Activated CD4-positive, CD25-positive, alpha-beta regulatory T cell (primary cell): ENCODE measurements at places on chromosomes 11 and 22.
A peak's percentile ranks its signal among the peaks of the same experiment; 100 is the strongest.

- no peak for DNase-seq
Observed at GRCh38 chr11:70471254-70471653, 72.9 kb downstream of the CTTN start.

GRCh38 chr11:11230802-11231562 is 122.1 kb downstream of the CSNK2A3 start:
- no peak for DNase-seq

- no peak for DNase-seq
Observed at GRCh38 chr11:111734101-111734953, 31.9 kb downstream of the PPP2R1B start.

GRCh38 chr22:29370537-29370936 is 17.8 kb downstream of the AP1B1 start:
- no peak for DNase-seq

DNA sequence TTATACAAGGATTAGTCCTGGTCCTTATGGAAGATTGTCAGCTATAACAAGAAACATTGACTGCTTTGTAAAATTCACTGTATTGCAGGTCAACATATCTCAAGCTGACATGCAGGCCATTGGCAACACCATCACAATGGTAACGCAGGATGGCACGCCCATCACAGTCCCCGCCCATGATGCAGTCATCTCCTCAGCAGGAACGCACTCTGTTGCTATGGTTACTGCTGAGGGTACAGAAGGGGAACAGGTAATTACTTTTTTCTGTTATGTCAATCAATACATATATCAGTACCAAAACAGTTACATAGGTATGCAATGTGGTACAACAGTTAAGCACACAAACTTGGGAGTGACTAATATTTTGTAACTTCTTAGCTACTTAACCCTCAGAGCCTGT is 55.3 kb downstream of the ZNF143 start:
- DNase-seq, result no peak

GRCh38 chr11:118530683-118531596 is at the start of gene TMEM25:
TSS of gene TMEM25 (plus strand) at chr11:118531192. CDS start at chr11:118531802, 610 bp downstream.
- DNase-seq, result peak; percentile 50

DNA sequence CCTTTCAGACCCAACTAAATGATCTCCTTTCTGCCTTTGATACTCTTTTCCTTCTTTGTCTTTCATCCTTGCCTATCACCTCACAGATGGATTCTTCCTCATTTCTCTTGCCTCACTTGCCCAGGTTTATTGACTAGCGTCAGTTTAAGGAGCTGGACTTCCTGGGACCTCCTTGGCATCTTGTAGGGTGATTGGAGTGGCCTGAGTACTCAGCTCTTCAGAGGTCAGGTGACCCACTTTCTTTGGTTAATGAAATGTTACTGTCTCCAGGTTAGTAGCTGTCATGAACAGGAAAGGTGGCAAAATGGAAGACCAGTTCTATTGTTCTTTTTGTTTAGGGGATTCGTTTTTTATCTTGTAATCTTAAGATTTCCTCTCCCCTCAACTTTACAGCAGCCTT is 4.6 kb upstream of the BACE1-AS start:
- DNase-seq, result no peak

DNA sequence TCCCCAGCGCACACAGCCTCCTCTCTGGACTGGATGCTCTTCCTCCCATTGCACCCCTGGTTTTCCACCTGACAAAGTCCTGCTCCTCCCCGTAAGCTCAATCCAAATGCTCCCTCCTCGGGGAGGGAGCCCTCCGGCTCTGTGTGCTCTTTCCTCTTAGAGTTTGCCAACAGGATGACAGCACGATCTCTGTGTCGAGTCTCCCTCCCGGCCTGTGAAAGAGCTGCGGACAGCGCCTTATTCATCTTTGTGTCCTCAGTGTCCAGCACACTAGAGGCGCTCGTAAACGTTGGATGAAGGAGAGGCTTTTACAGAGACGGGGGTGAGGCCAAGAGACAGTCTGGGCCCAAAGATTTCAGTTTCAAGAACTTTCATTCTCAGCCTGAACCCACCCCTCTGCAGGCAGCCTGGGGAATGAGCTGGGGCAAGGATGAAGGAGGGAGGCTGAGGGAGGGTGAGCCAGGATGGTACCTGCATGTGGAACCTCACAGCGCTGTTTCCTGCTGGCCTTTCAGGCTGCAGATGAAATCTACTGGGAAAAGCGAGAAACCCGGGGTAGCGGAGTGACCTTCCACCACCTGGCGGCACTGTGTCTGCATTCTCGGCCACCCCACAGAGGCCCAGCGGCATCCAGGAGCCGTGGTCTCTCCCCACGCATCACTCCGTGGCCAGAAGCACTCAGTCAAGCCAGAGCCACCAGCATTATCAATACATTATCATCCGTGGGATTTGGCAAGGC is 8.5 kb upstream of the TMPRSS4 start:
- no peak for DNase-seq

GRCh38 chr11:39810358-39810757 is 1649.1 kb downstream of the LRRC4C start:
- no peak for DNase-seq

DNA sequence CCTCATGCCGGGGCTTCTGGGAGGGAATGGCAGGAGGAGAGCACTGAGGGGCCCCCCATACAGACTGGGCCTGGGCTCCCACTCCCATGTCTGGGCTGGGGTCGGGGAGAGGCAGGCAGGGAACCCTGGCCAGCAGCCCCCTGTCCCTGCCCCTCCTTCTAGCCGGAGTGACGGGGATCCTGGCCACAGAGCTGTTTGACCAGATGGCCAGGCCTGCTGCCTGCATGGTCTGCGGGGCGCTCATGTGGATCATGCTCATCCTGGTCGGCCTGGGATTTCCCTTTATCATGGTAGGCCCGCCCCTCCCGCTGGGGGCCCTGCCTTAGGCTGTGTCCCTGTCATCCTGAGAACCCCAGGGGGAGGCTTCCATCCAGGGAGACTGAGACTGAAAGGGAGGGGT is 10.0 kb upstream of the MIF start:
- DNase-seq, result no peak

DNA sequence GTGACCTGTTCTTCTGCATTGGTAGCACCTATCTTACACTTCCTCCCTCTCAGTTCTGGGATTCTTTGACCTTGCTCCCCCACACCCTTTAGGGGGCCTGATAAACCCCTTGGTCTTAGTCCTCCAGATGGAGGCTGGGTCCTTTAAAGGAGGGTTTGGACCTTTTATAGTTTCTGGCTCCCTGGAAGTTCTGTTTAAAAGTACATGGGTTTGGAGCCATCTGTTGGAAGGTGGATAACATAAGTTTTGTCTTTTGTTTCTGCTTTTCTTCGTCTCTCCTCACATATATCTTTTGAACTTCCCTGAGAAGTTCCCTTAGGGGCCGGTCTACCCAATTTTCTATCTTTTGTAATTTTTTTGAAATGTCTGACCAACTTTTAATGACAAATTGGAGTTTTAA is 17.9 kb upstream of the HYLS1 start:
- DNase-seq, result no peak

- no peak for DNase-seq
Observed at GRCh38 chr11:8055091-8055835, 25.7 kb upstream of the TUB start.

DNA sequence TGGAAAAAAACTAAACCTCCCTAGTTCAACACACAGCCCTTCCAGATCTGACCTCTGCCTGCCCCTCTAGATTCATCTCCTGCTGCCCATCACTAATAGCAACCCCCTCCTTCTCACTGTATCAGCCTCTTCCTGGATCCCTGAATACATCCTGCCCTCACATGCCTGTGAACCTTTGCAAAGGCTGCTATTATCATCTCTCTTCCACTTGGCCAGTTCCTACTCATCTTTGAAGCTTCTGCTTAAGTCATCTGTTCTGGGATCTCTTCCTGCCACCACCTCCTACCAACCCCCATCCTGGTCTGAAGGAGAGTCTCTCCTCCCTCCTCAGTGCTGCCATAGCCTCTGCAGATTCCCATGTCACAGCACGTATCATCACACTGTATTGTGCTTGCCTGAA is 38.0 kb upstream of the AMOTL1 start:
- no peak for DNase-seq

DNA sequence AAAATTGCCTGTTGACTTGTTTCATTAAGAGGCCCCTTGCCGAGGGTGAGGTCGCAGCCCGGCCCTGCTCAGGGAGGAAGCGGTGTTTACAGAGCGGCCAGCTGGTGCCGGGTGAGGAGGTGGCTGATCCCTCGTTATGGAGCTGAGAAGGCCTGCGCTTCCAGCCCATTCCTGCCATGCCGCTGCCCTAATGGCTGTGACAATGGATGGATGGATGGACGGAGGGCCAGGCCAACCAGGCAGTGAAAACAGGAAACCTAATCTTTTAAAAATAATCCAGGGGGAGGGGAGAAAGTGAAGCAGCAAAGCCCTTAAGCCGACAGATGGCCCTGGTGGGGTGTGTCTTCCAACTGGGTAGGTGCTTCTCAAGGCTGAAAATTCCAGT is 38.5 kb downstream of the BCR start:
- DNase-seq, result no peak

DNA sequence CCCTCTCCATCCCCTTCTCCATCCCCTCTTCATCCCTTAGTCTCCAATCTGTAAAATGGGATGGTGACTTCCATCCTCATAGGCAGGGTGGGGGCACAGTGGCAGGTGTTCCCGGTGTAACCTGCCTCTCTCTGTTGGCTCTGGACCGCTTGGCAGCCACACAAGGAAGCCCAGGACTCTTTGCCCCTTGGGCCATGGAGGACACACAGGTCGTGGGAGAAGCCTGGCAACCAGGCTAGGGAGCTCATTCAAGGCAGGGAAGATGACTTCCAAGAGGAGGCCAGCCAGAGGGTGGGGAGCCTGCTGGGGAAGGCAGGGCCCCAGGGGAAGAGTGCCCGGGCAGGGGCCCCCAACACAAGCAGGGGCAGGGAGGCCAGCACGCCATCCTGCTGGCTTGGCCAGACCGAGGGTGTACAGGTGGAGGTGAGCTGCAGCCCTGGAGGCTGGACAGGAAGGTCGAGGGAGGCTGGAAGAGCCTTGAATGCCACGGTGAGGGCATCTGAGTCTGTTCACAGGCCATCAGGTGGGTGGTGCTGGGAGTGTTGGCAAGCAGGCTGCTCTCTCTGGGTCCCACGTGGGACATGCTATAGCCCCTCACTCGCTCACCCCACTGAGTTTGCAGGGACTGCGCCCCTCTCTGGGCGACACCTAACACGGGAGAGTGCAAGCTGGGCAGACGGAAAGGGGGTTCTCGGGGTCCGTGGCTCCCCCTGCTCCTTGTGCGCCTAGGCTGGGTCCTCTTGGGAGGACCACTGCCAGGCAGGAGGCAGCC is 15.5 kb upstream of the CTSD start:
- no peak for DNase-seq

- DNase-seq, result peak; percentile 70
Observed at GRCh38 chr22:41448189-41448808, 1.7 kb upstream of the TOB2 start.

DNA sequence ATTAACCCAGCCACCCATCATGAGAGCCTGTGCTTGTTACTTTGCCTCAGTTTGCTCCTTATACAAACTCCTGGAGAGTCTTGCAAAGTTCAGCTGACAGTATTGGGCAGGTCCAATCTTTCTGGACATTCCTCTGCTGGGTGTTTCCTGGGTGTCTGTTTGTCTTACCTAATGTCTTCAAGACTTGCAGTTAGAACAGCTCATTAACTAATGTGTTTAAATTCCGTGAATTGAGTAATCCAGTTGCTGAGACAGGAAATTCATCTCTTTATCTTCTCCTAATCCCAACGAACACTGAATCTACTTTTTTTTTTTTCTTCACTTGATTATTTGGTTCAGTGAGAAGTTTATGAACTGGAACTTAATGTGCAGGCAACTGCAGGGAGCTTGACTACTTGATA is 20.6 kb downstream of the BCO2 start:
- no peak for DNase-seq

DNA sequence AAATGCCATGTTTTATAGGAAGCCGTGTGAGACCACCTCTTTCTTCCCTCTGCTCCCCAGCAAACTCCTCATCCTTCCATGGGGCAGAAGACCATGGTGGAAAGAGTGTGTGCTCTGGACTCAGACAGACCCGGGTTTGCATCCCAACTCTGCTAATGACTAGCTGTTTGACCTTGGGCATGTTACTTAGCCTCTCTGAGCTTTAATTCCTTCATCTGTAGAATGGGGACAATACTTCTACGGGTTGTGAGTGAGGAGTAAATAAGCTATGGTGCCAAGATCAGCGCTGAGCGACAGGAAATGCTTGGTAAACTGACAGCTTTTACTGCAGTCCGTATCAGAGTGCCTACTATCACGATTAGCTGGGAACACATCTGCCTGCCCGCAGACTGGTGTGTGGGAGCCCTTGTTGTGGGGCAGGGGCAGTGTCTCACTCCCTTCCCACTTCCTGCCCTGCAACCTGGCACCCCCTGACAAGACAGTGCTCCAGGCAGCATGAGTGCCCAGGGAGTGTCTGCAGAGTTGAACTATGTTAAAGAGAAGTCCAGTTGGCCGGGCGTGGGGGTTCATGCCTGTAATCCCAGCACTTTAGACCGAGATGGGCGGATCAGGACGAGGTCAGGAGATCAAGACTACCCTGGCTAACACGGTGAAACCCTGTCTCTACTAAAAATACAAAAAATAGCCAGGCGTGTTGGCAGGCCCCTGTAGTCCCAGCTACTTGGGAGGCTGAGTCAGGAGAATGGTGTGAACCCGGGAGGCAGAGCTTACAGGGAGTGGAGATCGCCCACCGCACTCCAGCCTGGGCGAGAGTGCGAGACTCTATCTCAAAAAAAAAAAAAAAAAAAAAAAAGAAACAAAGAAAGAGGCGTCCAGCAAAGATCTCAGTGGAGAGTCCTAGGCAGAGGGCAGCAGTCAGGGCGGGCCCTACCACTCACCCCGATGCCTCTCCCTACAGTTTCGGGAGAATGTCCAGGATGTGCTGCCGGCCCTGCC is 2.2 kb downstream of the SEC14L2 start:
- DNase-seq, result no peak

- no peak for DNase-seq
Observed at GRCh38 chr22:26273011-26273675, 103.9 kb downstream of the SEZ6L start.

GRCh38 chr11:103486604-103487003 is 377.4 kb downstream of the DYNC2H1 start:
- no peak for DNase-seq

GRCh38 chr11:64876835-64877341 is 1.5 kb downstream of the EHD1 start:
- DNase-seq, result no peak

GRCh38 chr11:8822469-8822868 is 88.5 kb upstream of the AKIP1 start:
- DNase-seq, result no peak

DNA sequence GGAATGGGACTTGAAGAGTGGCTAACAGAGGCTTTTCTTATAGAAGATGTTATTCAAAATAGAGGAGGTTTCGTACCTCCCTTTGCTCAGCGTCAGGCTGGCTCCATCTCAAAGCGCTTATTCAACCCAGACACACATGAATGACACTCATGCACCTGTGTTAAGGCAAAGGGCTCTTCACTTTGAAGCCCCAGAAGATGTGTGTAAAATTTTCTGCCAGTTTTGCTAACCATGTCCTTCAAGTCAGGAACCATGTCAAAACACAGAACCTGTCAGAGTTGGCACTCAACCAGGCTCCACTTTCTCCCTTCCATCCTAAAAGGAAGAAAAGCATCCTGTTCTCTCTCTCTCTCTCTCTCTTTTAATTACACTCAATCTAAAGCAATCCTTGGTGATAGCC is 352.8 kb upstream of the NARS2 start:
- no peak for DNase-seq
